ENCODE measurements at places on chromosomes 5 and 9.

- no peak for DNase-seq
Measured at GRCh38 chr9:127987103-127987614, 6.4 kb upstream of the EEIG1 start.

DNA sequence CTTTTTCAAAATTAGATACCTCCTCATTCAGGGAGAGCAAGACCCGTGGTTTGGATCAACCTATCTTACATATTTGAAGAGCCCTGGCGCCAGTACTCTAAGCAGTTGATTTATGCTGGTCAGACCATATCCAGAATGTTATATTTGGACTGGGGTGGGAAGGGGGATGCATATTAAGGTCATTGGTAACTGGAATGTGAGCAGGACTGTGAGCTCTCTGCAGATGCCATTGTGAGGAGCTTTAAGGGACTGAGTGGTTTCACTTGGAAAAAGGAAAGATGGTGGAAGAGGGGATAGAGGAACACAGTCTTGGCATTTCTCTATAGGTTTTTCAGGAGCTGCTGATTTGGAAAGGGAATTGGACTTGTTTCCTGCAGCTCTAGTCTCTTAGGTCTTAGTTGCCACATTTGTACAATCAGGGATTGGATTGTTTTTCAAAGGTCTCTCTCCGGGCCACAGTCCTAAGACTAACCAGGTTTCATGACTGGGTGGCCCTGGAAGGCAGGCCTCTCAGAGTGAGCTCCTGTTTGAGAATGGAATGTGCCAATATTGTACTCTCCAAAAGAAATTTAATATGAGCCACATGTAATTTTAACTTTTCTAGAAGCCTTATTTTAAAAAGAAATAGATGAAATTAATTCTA, 25.8 kb upstream of the F2R start:
- DNase-seq = no peak

- no peak for DNase-seq
Measured at GRCh38 chr5:142832263-142832662, 62.1 kb downstream of the ARHGAP26 start.

- no peak for DNase-seq
Measured at GRCh38 chr5:142862594-142862993, 92.4 kb downstream of the ARHGAP26 start.

DNA sequence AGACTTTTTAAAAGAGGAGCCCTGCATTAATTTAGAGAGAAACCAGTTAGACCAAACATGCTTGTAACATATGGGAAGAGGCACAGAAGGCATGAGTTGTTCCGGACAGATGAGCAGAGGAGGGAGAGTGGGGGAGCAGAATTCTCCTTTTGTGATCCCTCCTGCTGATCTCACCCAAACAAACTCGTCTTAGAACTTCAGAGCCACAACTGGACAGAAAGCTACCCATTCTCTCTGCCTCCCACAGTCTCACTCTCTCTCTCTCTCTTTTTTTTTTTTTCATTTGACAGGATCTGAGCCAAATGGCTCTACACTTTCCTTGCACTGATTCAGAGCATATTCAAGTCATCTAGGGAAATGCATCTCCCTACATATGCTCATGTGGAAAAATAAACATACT, 196.0 kb upstream of the PAPPA start:
- DNase-seq = no peak

- DNase-seq = no peak
Measured at GRCh38 chr5:132530946-132531345, 12.4 kb downstream of the IL5 start.

GRCh38 chr5:141507387-141508091, 18.7 kb downstream of the PCDHGC5 start:
- no peak for DNase-seq

DNA sequence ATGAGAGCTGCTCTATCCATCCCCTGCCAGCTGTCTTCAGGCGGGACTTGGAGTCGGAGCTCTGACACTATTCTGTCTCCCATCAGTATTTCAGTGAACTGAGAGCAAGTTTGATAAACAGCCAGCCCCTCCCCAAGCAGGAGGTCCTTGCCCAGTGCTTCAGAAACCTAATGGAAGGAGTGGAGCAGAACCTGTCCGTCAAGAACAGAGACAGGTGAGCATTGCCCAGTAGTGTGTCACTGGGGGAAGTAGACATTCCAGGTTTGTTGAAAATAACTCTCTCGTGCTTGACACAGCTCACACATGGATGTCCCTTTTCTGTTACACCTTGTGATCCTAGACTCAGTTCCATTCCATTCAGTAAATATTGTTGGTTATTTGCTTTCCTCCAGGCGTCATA, 13.2 kb upstream of the TLX3 start:
- no peak for DNase-seq

- no peak for DNase-seq
Measured at GRCh38 chr5:56350597-56351170, 117.6 kb upstream of the ANKRD55 start.

GRCh38 chr9:34484678-34485077, 26.1 kb downstream of the DNAI1 start:
- no peak for DNase-seq

DNA sequence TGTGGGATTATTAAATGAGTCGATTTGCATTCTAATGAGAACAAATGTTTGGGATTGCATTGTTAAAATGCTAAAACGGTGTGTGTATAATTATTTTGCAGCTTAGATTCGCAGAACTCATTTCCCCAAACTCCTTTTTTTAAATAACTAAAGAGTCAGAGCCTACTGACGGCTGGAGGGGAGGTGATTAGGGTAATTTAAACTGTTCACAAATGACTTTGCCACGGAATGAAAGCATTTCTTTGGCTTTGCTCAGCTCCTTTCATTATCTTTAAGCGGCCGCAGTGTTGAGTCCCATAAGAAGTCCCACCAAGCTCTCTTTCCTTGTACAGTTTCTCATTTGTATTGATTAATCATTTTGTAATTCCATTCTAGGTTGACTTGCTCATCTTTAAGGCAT, 1632.8 kb downstream of the MAT2B start:
- no peak for DNase-seq

DNA sequence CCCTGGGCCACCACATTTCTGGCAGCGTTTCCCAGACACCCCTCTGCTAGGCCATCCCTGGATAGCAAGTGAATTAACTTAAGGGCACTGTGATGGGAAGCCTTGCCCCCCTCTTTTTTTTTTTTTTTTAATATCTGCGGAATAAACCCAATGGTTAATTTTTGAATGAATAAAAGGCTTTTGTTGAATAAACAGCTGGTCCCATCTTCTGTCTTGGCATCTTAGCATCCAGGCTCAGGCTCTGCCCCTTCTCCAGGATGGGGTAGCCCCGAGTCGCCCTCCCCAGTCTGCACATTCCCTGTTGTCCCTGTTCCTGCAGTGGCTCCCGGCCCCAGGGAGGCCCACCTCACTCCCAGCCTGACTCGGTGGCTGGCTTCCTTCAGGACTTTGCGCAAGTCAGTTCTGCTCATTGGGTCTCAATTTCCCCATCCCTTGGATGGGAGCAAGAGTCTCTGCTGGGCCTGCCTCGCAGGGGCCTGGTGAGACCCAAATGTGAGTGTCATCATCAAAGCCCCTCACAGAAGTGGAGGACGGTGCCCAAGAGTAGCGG, 29.0 kb upstream of the HMCN2 start:
- no peak for DNase-seq

DNA sequence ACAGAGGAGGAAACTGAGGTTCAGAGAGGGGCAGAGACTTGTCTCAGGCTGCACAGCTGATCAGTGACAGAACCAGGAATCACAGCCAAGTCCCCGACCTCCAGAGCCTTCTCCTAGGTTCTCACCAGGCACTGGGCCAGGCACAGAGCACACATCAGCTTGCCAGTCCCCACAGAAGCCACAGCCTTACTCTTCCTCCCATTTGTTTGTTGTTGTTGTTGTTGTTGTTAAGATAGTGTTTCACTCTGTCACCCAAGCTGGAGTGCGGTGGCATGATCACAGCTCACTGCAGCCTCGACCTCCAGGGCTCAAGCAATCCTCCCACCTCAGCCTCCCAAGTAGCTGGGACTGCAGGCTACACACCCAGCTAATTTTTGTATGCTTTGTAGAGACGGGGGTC, 41.4 kb downstream of the NAIF1 start:
- DNase-seq = no peak

- DNase-seq = no peak
Measured at GRCh38 chr5:118557251-118557661, 431.1 kb downstream of the DTWD2 start.

GRCh38 chr5:131261483-131261882, 2.4 kb upstream of the CDC42SE2 start:
- DNase-seq = no peak

- DNase-seq = no peak
Measured at GRCh38 chr5:36648426-36648825, 42.0 kb downstream of the SLC1A3 start.

GRCh38 chr9:76369583-76369982, 24.6 kb downstream of the RFK start:
- no peak for DNase-seq

DNA sequence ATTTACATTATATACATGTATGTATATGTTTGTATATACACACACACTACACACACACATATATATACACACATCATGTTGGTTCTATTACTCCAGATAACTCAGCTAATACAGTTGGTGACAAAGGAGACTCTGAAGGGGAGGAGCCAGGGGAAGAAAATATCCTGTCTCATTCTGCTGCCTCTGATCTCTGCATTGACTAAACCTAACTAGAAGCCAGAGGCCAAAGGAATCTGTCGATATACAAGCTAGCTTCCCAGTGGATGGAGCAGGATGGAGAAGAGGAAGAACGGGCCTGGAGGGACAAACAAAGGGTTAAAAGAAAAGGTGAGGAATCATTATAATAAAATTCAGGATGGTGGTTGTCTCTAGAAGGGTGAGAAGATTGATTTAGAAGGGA, 13.7 kb upstream of the RHOBTB3 start:
- no peak for DNase-seq

GRCh38 chr9:38690574-38690973, 29.4 kb downstream of the FAM240B start:
- no peak for DNase-seq

GRCh38 chr9:676780-677438, 164.6 kb upstream of the DMRT1 start:
- DNase-seq = no peak

GRCh38 chr9:115998666-115999065, 154.9 kb upstream of the PAPPA start:
- no peak for DNase-seq

DNA sequence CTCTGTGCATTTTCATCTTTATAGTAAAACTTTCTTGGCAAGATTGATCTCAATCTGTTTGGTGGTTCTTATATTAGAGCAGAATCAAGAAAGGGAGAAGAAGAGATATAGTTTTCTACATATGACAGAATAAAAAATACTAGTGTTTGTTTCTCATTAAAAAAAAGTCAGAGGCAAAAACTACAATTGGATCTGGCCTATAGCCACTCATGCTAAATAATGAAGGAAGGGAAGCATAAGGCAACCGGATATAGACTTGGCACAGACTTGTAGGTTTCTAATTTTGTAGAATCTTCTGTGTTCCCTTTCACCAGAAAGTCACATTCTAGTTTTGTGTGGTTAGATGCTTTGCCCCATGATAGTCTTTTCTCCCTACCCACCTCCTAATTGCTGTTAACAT, 306.2 kb downstream of the PIK3R1 start:
- DNase-seq = no peak

DNA sequence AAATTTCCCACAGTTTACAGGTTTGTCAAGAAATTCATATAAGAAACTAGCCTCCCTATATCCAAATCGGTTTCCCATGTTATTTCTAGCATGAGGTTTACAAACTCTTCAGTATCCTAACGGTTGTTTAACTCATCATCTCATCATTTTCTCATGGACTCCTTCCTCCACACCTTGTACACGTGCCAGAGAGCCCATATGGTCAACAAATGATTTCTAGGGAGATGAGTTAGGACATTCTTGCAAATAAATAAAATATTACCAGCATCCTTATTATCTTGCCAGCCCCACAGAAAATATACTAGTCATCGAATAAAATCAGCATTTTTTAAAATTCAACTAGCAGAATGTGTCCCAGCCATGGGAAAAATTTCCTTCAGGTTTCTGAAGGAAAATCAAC, 285.2 kb downstream of the EBF1 start:
- no peak for DNase-seq

DNA sequence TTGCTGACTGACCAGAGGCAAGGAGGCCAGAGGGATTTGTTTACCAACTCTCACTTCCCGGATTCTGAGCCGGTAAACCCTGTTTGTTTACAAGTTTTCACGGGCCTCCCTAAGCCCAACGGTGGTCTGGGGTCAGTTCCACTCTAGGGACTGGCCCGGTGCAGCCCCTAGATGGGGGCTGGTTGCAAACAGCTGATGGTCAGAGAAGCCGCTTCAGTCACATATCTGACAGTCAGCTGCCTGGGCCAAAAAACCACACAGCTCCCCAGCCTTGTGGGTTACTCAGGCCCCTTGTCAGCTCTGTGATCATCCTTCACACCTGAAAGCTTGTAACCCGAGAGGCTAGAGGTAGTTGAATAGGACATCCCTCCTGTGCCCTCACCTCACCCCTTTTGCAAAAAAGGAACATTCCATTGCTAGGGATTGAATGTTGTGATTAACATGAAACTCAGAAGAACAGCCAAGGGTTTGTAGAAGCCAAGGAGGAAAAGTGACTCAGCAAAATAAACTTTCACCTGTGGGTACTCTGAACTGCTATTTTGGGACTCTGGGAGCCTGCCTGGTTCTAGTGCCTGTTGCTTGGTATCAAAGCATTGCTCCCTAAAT, 40.4 kb downstream of the SAR1B start:
- DNase-seq = no peak

DNA sequence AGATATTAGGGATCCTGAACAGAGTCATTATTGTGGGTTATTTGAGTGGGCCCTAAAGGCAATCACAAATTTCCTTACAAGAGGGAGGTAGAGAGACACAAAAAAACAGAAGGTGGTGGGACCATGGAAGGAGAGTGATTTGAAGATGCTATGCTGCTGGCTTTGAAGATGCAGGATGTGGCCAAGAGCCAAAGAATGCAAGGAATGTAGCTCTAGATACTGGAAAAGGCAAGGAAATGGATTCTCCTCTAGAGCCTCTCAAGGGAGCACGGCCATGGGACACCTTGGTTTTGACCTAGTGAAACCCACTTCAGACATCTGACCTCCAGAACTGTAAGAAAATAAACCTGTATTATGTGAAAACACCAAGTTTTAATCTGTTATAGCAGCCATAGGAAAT, 53.8 kb downstream of the TTC39B start:
- DNase-seq = no peak

GRCh38 chr9:82031538-82032280, 43.1 kb downstream of the SPATA31D1 start:
- DNase-seq = no peak

- no peak for DNase-seq
Measured at GRCh38 chr9:5760338-5760737, 72.6 kb downstream of the ERMP1 start.

DNA sequence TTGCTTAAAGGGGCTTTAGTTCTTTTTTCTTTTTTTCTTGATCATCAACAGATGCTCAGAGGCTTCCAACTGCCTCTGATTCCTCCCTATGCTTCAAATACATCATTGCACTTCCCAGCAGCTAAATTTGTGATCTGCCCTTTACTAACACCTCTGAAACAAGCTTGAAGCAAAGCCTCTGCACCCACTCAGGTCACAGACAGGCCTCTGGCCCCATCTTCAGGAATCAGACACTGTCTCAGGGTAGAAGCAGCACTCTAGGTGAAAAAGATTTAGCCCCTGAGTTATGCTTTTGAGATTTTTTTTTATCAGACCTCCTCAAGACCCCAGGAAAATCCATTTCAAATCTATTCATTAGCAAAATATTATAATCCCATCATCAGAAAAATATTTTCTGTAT, 91.5 kb downstream of the MAMDC2 start:
- DNase-seq = no peak
